ENCODE measurements at places on chromosomes 6 and 20.

DNA sequence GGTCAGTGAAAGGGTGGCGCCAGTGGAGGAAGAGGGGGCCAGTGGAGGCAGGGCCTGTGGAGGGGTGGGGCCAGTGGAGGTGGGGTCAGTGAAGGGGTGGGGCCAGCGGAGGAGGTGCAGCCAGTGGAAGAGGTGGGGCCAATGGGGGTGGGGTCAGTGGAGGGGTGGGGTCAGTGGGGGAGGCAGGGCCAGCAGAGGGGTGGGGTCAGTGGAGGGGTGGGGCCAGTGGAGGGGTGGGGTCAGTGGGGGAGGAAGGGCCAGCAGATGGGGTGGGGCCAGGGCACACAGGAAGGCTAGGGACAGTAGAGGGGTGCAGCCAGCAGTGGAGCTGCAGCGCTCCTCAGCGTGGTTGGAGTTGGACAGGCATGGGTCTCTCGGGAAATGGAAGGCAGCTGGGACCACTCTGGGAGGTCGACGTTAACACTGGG is 18.7 kb downstream of the ADRM1 start:
- peak; percentile 68 for DNase-seq

GRCh38 chr20:16539280-16540021 is 33.8 kb downstream of the KIF16B start:
- DNase-seq = no peak

- DNase-seq = no peak
Measured at GRCh38 chr6:36139991-36140710, 9.8 kb downstream of the MAPK13 start.

DNA sequence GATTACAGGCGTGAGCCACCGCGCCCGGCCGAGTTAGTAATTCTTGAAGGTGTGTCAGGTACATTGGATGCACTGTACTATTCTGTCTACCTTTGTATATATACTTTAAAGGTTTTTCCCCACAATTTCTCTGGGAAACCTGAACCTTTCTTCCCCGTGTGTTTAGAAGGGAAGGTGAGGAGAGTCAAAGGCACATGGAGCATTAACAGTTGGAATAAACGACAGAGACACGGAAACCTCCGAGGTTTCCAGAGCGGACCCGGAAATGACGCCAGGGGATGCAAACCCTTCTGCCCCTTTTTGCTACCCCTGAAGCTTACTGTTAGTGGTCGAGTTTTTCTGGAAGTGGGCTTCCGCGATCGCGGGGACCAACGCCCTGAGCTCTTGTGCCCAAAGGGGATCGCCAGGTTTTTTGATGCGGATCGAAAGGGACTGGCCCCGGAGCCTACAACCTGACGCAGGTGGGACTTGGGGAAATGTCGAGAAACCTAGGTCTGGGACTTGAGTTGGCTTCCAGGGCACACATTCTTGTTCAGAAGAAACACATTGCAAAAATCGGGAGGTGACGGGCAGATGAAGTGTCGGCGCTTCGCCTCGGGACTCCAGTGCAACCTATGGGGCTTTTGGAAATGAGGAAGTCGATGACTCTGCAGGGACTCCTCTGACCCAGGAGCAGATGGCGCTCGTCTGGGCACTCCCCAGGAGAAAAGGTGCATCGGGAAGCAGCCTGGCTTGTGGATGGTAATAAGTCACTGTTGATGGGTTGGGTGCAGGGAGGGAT is 218.2 kb downstream of the OR2B2 start:
- DNase-seq = no peak

- DNase-seq = no peak
Measured at GRCh38 chr6:16265351-16266341, 27.3 kb downstream of the GMPR start.

DNA sequence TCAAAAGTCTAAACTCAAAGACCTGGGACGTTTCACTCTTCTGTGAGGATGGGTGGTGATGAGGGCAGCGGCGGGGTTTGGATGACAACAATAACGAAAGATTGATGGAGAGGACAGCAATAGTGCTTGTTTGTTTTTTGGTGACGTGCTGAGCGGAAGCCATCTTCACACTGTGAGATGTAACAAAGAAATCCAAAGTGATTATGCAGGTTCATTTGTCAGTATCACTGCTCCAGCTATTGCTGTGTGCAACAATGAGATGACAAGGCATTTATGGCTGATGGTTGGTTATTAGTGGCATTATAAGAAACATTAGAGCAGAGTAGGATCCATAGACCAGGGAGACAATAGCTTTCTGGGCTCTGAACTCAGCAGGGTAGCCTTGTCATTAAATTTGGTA is 306.7 kb downstream of the RNF144B start:
- no peak for DNase-seq

All from BE2C (cell line).